EL (cell line): ENCODE measurements at places on chromosomes 1 and 21.

DNA sequence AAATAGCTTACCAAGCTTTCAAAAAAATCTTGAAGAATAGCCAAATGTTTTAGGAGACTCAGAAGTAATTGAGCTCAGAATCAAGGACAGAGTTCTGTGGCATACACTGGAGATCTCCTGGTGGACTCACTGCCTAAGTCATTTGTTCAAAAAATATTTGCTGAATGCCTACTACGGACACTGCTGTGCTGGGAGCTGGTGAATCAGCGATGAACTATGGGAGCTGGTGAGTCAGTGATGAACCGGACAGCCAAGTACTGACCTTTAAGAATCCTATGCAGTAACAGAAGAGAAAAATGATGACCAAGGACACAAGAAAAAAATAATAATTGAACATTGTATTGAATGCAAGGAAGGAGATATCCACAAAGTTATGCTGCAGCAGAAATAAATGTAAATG, 717.9 kb upstream of the CXADR start:
- DNase-seq = peak; percentile 97

GRCh38 chr1:3471356-3472087, 17.1 kb downstream of the ARHGEF16 start:
- peak; percentile 69 for DNase-seq

DNA sequence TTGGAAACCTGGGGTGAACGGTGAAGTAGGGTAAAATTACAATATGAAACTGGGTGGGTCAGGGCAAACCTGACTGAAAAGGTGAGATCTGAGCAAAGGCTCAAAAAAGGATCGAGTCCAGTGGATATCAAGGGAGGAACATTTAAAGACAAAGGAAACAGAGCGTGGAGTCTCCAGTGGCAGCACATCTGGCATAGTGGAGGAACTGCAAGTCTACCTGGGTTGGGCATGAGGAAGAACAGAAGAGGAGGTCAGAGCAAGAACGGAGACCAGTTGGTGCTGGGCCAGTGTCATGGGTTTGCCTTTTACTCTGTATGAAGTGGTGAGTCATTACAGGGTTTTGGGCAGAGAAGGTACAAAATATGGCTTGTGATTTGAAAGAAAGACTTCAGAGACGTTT, 163.7 kb downstream of the NTPCR start:
- DNase-seq = peak; percentile 5

GRCh38 chr1:45765999-45766792, 15.7 kb upstream of the IPP start:
- DNase-seq = no peak

- DNase-seq = no peak
Measured at GRCh38 chr1:94104127-94104684, 16.7 kb downstream of the ABCA4 start.

GRCh38 chr1:34911465-34911864, 18.0 kb downstream of the DLGAP3 start:
- DNase-seq = no peak

- peak; percentile 45 for DNase-seq
Measured at GRCh38 chr1:201309416-201309815, 26.1 kb downstream of the PKP1 start.

GRCh38 chr1:201127755-201128455, 921 bp upstream of the ASCL5 start:
- peak; percentile 13 for DNase-seq
